ENCODE measurements at places on chromosomes 11 and 22.

DNA sequence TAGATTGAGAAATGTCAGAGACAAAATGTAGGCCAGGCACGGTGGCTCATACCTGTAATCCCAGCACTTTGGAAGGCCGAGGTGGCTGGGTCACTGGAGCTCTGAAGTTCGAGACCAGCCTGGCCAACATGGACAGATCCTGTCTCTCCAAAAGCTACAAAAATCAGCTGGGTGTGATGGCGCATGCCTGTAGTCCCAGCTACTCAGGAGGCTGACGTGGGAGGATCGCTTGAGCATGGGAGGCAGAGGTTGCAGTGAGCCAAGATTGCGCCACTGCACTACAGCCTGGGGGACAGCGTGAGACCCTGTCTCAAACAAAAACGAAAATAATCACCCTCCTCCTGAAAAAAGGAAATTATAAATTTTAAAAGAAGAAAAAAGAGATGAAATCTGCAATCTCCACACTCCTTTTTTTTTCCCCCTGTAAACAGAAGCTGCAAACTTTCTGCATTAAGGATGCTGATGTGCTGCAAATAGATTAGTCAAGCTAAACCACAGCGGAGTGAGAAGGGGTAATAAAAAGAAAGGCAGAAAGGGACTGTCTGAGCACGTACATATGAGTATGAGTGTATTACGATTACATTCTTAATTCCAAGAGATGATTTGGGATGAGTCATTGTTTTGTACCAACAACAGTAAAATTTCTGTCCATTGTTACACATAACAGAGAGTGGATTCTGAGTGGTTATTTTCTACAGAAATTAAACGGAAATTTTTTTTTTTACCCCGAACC lies 87.3 kb downstream of the SIK3 start:
- peak; percentile 89 for ATAC-seq

GRCh38 chr11:130213979-130214281 lies 54.3 kb downstream of the ST14 start:
- ATAC-seq, result no peak

DNA sequence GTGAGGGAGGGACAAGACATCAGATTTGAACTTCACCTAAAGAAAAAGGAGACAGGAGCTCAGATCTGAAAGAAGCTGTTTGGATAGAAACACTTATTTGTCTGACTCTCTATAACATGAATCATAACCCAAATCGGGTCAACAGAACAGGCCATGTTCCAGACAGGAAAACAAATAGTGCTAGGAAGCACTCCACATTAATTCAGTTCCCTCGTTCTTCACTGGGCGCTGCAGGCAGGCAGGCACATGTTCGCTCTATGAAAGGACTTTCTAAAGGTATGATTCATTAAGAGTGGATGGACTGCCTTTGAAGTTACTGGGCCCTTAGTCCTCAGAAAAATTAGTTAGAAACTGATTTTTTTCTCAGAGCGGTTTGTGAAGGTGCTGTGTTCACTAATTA lies 137.5 kb upstream of the TRPC6 start:
- ATAC-seq, result no peak

DNA sequence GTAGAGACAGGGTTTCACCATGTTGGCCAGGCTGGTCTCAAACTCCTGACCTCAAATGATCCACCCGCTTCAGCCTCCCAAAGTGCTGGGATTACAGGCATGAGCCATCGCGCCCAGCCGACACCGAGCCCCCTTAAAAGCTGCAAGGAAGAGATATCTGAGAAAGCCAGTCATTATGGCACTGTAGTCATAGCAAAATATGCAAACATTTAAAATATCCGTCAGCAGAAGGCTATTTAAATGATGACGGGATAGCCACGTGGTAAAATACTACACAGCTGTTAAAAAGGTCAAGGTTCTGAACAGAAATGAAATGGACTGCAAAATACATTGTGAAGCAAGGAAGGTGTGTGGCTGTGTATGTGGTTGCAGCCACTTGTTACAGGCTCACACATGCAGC lies 6.4 kb upstream of the CCDC88B start:
- ATAC-seq, result no peak

- no peak for ATAC-seq
Measured at GRCh38 chr11:35680506-35680905, 17.9 kb downstream of the TRIM44 start.

DNA sequence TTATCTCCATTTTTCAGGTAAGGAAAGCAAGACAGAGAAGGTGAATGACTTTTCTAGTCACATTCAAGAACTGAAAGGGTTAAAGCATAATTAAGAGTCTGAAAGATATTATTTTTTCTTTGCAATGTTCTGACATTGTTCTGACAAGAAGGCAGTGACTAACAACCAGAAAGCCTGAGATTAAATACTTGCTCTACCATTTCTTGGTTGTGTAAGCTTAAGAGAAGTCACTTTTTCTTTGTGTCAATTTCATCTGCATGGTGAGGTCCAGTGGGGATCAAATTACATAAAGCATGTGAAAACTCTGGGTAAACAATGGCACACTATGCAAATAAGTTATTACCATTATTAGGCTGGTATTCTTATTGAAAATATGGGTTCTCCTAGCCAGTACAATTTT lies 73.7 kb downstream of the PHF21A start:
- no peak for ATAC-seq

DNA sequence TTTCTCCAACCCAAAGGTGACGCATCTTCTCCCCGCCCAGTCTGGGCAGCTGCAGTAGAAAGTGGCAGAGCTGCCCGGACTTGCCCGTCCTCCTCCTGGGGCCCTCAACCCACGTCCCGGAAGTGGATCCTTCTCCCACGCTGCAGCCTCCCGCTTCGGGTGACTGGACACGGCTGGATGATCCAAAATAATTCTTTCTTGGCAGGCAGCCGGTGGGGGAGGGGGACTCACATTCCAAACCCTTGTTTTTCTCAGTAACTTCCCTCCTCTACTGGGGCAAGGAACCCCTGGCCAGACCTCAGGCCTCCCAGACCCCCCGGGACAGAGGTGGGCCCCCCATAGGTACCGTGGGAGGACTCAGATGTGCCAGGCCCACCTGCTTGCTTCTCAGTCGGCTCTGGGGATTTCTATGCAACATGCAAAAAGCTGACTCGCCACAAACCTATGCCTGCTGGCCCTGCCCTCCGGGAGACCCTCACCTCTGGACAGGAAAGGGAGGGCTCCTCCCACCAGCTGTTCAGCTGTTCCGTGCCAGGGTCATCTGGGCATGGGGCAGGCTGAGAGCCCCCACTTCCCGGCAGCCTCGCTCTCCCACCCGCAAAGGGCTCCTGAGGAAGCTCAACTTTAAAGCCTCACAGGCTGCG lies 1.4 kb downstream of the PLXNB2 start:
- ATAC-seq, result no peak

- ATAC-seq, result no peak
Measured at GRCh38 chr11:104763930-104764709, 134.1 kb downstream of the CASP12 start.

DNA sequence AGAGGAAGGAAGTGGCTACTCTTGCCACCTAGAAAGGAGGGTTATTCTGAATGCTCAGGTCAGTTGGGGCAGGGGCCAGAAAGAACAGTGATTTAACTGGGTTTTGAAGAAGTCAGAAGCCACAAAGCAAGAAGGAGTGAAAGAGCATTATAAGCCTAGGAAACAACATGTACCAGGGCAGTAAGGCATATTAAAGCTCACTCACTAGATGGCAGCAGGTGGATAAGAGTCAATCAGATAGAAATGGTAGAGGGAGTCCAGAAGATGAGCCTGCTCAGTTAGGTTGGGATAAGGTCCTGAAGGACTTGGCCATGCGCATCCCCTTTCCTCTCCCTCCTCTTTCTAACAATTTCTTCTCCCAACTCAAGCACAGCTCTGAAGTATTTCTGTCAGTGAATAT lies 22.0 kb upstream of the PATE1 start:
- ATAC-seq, result no peak

DNA sequence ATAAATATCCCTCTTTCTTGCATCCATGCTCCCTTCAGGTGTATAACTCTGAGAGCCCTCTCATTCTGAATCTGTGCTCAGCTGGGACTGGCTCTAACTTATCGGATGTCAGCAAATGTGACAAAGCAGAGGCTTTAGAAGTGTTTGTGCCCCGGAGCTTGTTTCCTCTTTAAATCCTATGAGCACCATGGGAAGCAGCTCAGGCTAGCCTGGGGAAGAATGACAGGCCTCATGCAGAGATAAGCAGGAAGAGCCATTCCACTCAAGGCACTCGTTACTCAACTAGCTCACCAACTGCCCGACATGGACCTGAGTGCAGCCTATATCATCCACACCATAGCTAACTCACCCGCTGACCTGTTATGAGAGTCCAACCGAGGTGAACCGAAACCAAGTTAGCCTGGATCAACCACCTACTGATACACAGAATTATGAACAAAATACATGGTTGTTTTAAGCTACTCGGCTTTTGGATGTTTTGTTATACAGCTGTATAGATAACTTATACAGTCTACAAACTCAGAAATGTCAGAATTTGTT lies 990.7 kb downstream of the NTM start:
- ATAC-seq, result no peak

DNA sequence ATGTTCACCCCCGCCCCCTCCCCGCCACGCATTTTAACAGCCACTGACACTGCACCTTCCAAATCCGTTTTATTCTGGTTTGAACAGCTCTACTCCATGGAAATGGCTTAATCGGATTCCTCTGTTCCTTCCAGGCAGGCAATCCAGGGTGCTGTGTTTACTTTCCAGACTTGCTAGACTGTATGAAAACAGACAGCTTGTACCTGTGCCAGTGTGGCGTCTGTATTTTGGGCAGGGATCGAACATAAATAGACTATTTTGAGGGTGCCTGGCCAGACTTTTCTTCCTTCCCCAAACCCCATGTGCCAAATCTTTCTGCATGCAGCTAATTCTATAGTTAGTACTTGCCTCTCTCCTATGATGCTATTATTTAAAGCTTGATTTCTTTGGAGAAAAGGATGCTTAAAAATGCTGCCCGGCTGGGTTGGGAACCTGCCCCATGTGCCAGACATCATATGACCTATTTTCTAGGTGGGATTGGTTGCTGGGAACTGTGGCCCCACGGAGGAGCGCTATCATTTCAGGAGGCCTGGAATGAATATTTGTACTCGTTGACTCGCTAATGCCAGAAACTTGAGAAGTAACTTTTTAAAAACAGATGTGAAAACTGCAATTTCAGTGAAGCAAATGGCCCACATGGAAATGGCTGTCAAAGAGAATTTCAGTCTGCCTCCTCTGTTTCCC lies 814.8 kb downstream of the BRD1 start:
- no peak for ATAC-seq

DNA sequence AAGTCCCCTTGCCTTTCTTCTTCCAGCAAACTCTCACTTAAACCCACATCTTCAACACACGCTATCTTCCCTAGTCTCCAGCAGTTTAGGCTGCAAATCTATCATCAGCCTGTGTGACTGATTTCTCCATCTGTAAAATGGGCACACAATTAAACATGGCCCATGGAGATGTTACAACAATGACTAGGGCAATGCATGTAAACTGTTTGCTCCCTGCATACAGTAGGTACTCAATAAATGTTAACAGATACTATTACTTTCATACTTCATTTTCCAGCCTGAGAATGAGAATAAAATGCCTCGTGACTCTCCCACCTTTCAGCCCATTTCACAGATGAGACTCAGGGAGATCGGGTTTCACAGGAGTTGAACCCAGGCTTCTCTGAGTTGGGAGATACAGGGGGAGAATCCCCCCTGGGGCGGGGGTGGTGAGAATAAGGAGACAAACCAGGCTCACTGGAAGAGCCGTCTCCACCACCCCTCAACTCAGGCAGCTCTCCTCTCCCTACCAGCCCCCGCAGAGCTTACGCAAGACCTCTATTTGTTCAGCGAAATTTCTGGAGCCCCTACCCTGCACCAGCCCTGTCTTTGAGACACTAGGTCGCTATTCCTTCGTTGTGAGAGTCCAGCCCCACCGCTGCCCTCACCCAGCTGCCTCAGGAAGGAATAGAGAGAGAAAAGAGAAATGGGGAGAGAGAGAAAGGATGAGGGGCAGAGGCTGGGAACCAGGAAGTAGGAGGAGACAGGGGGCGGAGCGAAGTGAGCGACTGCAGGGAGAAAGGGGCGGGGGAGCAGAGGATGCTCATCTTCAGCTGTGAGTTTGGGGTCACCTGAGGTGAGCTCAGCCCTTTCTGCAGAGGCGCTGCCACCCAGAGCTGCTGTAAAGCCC lies 42.1 kb upstream of the KLHL35 start:
- ATAC-seq, result peak; percentile 77

- no peak for ATAC-seq
Measured at GRCh38 chr22:49565516-49565855, 262.2 kb downstream of the BRD1 start.

DNA sequence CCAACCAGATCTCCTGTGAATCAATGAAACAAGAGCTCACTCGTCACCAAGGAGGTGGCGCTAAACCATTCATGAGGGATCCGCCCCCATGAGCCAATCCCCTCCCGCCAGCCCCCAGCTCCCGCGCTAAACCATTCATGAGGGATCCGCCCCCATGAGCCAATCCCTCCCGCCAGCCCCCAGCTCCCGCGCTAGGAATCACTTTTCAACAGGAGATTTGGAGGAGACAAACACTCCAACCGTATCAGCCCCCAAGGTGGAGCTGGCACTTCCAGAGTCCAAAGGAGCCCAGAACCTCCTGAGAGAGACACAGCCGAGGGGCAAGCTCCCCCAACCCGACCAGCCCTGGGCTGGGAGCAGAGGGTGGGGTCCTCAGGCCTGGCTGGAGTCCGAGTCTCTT lies 40.9 kb upstream of the PRR5 start:
- ATAC-seq, result no peak

DNA sequence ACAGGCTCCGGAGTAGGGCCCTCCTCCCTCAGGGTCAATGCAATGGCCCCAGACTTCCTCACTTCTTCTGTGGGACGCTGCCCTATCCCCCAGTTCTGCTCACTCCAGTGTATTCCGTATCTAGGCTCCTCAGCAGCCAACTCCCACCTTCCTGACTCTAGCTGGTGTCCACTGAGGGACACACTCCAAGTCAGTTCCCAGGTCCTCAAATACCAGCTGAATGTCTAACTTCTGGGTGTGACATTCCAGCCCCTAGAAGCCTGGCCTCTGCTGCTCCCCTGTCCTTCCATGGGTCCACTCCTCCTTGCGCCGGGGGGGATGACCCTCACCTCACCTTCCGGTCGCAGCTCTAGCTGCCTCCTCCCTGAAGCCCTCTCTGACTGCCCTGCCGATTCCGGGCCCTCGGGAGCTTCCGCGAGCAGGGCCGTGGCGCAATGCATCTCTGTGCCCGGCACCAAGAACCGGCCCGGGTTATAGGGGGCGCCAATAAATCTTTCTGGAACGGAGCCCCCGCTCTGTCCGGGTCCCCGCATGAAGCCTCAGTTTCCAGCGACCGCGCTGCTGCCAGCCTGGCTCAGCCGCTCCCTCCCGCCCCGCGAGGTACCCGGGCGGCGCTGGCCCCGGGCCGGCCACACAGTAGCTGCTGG lies 15.4 kb downstream of the BAD start:
- peak; percentile 1 for ATAC-seq

DNA sequence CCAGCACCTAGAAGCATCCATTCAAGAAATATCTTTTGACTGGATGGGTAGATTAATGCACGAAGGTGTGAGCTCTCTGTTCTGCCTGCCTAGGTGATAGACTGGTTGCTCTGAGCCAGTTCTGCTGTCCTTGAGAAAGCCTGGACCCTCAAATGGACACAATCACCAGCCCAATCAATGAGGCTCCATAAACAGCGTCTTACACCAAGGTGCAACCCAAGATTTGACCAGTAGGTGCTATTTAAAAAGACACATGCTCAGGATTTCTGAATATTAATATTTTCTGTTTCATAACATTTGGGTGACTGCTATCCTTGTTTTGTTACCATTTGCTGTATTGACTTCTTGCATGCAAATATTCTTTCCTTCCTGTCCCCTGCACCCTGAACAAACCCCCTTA lies 39.0 kb downstream of the PAMR1 start:
- no peak for ATAC-seq

All from activated CD4-positive, CD25-positive, alpha-beta regulatory T cell treated with anti-CD3 and anti-CD28 coated beads, Interleukin-2, amount 50 U/mL, for 24 hours (primary cell).